ENCODE measurements at places on chromosomes 7 and 10.

GRCh38 chr7:3981281-3981680 is 680.2 kb downstream of the SDK1 start:
- DNase-seq = no peak

DNA sequence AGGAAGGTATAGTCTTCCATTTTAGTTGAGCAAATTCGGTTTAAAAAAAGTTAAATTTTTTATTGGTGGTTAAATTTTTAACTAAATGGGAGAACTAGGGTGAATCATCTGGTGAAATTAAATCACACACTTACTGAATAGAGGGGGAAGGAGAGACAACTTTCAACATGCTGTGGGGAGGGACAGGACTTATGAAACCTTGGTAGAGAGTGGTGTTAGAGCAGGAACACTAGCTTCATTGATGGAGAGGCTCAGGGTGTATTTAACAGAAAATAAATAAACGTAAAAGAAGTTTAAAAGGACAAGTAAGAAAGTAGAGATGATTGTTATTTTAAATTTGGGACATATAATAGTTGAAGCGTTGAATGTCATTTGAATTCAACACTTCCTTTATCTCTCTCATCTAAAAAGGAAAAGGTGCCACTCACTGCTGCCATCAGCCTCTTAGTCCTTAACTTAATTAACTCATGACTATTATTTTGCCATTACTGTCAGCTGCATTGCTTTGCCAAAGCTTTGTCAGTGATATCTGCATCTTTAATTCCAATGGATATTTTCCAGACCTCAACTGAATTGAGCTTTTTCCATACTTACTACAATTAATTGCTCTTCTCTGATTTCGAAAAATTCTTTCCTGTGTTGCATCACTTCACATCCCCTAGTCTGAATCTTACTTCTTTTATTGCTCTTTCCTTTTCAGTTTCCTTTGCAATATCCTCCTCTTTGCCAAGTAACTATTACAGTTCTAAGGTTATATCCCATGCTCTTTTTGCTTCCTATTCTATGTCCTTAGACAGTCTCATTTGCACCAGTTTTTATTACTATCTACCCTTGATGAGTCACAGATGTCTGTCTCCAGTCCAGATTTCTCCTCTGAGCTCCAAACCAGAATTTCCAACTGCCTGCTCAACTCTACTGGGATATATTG is 71.7 kb downstream of the GNAT3 start:
- DNase-seq = peak; percentile 44

- DNase-seq = no peak
Observed at GRCh38 chr7:10908600-10908999, 65.1 kb upstream of the PHF14 start.

DNA sequence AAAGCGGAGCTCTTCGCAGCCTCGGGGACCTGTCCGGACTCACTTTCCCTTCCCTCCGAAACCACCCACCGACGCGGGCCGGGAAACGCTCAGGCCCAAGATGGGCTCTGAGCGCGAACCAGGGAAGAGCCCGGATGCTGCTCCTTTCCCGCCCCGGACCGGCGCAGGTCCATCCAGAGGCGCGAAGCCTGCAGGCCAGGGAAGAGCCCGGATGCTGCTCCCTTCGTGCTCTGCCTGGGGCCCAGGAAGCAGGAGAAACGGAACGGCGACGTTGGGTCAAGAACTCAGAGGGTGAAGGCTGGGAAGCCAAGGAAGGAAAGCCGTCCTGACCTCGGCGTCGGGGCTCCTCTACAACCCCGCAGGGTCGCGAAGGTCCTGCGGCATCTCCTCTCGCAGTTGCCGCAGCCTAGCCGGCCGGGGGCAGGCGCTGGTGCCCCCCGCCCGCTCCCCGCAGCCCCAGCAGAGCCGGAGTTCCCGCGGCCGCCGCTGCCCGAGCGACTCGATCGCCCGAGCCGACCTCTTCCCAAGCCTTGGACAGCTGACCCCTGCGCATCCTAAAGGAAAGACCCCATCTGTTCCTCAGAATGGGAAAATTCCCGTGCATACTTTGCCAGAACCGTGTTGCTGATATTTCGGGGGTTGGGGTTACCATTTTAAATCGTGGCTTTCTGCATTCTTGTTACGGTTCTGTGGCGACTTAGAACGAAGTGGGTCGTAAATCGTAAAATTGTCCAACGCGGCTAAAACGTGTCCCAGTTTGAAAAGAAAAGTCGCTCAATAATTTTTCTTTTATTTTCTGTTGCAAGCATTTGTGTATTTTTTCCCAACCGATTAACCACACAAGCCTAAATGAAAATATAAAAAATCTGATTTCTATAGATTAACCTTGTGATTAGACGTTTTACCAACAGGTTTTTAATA is 7.5 kb downstream of the HOXA1 start:
- no peak for DNase-seq

DNA sequence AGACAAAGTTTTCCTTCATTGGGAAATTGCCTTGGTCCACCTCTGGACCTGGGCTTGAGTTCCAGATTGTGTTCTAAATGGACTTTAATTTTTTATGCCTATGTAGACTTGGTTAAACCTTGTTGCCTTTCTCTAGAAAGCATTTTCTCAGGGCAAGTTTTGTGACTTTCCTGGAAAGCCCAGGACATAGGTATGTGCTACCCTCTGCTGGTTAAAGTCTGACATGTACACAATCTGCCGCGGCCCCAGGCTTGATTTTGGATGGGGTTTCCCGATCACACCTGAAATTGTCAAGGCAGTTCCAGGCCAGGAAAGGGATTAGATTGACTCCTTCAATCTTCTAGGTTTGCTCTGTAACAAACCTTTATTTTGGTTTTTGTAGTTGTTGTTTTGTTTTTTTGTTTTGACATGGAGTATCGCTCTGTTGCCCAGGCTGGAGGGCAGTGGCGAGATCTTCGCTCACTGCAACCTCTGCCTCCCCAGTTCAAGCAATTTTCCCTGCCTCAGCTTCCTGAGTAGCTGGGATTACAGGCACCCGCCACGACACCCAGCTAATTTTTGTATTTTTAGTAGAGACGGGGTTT is 14.1 kb upstream of the AKR1B10 start:
- DNase-seq = no peak

DNA sequence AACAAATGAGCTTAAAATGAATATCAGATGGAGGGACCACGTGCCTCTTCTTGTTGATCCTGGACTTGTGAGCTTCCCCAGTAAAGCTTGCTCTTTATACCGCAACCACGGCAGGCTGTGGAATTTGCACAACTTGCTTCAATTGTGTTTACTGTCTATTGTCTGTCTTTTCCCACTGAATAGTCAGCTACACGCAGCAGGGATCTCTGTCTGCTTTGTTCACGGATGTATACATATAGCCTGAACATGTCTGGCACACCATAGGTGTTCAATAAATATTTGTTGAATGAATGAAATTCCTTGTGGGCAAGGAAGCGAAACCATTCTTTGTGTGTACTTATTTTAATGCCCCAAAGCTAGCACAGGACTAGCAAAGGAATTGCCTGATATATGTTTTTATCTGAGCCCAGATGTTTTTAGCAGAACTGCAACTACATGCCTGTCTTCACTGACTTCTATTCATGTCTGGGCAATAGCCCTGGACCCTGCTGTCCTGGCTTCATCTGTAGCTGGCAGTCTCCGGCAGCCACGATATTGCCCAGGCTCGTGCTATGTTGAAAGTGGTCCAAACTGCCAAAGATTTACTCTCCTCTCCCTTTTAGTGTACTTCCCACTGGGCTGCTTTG is 29.9 kb upstream of the IFRD1 start:
- DNase-seq = no peak

DNA sequence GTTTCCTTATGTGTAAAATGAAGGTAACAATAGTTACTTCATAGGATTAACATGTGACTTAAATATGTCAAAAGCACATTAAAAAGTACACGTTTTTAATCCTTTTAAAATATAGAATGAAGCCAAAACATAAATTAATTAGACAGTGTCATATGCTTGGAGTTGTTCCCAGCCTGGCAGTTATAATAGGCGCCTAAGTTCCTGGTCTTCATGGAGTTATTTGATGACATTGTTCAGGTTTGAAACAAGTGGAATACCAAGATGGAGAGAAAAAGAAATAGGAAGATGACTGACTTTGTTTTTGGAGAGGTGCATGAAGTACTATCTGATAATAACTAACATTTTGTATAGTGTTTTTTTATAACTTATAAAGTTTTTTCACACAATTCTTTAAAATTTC is 67.3 kb downstream of the ZNRF2 start:
- DNase-seq = no peak

DNA sequence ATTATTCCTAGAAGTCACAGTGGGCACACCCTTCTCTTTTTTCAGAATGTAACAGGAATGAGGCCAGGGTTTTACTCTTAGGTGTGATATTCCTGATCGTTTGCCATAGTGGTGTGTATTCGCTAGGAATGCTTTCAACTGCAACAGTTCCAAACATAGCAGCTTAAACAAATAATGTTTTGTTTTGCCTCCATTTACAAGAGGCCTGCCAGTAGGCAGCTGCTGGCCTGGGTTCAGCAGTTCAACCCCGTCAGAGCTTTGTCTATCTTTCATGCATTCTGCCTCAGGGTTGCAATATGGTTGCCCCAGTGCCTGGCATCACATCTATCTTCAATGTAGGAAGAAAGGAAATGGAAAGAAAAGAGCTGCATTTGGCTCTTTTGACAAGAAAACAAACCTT is 21.7 kb upstream of the RET start:
- DNase-seq = no peak

DNA sequence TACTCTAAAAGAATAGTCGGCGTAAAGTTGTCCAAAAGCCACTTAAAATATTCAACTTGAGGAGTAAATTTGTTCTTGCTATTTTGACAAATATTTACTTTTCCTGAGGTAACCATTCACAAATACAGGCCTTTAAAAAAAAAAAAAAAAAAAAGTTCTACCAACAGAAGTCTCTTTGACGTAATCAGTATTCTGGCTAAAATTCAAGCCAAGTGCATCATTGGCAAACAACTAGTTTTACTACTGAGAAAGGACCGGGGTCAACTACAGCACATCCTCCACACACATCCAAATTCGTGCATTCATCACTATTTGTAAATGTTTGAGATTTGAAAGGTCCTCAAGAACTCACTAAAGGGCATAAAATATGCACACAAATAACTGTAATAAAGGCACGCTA is 2.0 kb downstream of the OAT start:
- DNase-seq = no peak

- DNase-seq = no peak
Observed at GRCh38 chr7:86407291-86407690, 236.4 kb upstream of the GRM3 start.

DNA sequence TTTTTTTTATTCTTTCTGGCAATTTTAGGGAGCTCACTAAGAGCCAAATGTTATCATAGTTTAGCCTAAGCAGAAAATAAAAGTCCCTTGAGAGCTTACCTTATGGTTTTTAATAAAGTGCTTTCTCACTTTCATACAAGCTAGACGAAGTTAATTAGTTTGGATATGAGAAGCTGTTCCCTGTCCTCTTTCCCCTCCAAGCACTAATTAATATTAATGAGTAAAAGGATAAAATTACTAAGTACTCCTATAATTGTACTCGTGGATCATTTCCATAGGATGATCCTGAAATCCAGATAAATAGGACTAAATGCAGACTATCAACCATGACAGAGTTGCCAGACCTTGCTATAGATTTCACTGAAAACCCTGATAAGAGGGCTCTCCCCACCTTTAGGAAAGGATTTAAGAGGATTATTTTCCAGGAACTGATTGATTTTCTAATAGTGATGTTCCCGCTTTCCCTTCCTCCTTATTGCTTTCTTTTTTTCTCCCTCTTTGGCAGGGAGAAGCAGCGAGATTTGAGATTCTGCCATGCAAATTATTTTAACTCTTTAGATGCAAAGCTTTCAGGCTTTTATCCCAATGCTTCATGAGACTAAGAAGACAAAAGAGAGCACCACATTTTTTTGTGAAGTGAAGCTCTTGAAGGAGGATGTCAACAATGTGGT is 58.3 kb upstream of the HECW1 start:
- DNase-seq = no peak

DNA sequence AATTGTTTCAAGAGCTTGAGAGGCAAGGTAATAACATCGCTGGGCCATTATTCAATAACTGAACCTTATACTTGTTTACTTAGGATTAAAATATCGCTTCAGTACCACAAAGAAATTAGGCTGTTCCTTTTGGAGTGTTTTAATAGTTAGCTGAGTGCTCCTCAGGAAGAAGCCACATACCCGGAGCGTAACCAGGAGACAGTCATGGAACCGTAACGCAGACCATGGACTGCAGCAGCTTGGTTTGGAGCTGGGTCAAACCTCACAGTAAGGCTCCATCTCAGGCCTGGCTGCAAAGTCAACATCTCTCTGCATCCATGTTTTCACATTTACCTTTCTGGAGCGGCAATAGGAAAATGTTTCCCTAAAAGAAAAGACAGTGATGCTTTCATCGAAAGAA is 599.0 kb downstream of the TNS3 start:
- DNase-seq = no peak

GRCh38 chr10:72079356-72079755 is 9.0 kb downstream of the SPOCK2 start:
- DNase-seq = no peak

- DNase-seq = no peak
Observed at GRCh38 chr10:32199714-32200394, 143.6 kb upstream of the KIF5B start.

DNA sequence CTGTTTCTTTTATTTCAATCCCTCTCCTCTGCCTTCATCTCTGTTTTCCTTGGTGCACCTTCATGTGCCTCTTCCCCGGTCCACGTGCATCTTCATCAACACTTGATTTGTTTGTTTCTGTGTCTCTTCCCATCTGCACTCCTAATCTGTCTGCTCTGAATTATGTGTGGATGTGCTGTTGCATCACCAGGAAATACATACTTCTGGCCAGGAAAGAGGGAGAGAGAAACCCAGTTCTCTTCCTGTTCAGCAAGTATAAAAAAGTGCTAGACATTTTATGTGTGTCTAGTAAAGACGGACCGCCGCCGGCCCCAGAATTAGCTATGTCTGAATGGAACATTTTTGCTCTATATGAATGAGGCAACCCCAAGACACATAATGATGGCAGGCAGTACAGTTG is 93.8 kb downstream of the CALD1 start:
- no peak for DNase-seq

DNA sequence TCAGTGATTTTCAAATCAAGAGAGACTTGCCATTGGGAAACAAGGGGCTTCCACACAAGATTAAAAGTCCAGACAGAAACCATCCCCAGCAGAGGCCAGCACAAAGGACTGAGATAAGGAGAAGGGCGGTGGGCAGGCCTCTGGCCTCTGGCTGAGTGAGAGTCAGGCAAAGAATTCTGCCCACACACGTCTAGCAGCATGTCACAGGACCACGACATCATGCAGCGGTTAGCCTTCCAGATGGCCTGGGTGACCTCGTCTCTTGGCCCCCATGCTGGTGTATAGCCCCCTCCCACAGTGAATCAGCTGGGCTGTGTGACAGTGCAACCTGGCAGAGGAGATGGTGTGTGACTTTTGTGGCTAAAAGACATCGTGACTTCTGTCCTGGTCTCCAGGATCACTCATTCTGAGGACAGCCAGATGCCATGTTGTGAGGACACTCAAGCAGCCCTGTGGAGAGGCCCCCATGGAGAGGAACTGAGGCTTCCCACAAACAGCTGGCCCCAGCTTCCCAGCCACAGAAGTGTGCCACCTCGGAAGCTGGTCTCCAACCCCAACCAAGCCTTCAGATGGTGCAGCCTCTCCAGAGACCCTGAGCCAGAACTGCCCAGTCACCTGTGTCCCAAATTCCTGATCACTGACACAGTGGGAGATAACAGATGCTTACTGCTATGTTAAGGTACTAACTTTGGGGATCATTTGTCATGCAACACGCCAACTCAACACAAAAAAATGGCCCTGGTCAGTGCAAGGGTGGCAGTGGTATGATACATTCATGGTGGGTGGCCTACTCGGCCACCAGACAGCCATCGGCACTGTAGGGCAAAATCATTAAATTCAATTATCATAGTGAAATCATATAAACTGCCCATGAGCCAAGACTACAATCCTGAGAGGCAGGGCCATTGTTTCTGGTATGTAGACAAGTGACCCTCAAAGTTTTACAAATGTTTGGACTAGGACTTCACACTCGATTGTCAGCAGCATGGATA is 73.2 kb downstream of the TNS3 start:
- no peak for DNase-seq
